Bronchial epithelial cell (primary cell): ENCODE measurements at places on chromosomes 4 and X.

- no peak for DNase-seq
Observed at GRCh38 chr4:10579648-10580047, 104.9 kb downstream of the CLNK start.

GRCh38 chr4:47287735-47288134 is 175.8 kb downstream of the COMMD8 start:
- peak; percentile 7 for DNase-seq

GRCh38 chr4:101693842-101694398 is 96.6 kb upstream of the BANK1 start:
- DNase-seq, result peak; percentile 95

GRCh38 chrX:138411048-138411447 is 300.5 kb downstream of the FGF13 start:
- no peak for DNase-seq

DNA sequence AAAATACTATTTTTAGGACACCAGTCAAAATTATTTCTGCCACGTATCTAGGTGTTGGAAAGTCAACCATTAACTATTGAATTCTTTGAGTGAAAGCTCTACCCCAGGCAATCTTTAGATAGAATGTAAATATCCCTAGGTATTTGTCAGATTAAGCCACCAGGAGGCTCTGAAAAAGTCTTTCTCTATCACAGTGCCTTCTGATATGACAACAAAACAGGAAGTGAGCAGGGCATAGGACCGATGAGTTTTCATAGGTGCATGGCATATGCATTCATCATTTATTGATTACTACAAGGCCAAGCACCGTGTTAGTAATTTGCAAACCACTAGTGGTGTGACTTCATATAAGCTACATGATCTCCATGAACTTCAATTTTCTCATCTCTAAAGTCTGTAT is 333.6 kb upstream of the F9 start:
- no peak for DNase-seq

- DNase-seq, result no peak
Observed at GRCh38 chr4:88353324-88353723, 25.3 kb upstream of the HERC6 start.

- no peak for DNase-seq
Observed at GRCh38 chr4:177923888-177924287, 481.7 kb upstream of the AGA start.

GRCh38 chrX:97747346-97747745 is 863.6 kb downstream of the RPA4 start:
- DNase-seq, result no peak

- peak; percentile 84 for DNase-seq
Observed at GRCh38 chr4:139641218-139641617, 24.4 kb upstream of the MGST2 start.

GRCh38 chr4:1300466-1301455 is 11.1 kb downstream of the MAEA start:
- peak; percentile 80 for DNase-seq

DNA sequence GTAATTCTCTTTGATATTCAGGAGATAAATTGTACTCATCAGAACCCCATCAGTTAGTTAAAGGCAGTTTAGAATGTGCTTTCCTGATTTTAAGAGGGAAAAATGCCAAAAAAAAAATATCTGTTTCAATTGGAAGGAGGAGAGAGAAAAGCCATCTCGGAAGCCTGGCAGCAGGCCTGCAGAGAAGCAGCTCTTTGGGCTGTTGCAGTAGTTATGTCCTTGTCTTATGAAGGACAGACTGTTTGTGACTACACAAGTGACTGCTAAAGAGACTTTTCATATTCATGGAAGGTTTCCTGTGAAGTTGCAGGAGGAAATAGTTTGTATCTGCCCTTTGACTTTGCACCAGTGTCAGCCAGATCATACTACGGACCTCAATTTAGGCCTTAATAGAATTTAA is 88.8 kb downstream of the DCLK2 start:
- no peak for DNase-seq

- peak; percentile 34 for DNase-seq
Observed at GRCh38 chr4:7431696-7432530, 2.8 kb downstream of the PSAPL1 start.

DNA sequence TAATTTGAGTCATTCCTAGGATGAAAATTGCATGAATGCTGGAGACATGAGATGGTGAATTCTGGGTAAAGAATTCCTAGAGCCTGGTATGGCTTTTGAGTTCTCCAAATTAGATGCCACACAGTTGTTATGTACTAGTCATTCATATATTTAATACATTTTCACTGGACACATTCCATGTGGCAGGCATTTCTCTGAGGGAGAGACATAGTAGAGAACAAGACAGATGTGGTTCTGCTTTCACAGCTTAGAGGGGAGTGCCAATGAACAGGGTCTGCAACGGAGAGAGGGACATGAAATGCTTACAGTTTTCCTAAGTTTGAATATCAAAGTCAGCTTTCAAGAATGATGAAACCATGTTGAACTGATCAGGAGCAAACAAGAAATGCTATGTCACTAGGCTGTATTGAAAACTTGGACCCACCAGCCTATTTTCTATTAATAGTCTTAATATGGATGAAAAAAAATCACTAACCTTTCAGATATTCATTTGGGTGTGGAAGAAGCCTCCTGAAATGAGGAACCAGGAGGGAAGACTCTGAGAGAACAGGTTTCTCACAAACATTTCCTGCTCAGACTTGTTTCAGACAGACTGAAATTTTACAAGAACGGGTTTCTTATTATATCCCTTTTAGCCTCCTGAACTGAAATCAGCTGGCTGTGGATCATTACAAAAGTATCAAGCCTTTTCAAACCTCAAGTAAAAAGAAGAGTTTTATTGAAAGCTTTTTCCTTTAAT is 276.0 kb upstream of the TET2 start:
- peak; percentile 68 for DNase-seq
